ENCODE measurements at places on chromosomes 13 and 19.

DNA sequence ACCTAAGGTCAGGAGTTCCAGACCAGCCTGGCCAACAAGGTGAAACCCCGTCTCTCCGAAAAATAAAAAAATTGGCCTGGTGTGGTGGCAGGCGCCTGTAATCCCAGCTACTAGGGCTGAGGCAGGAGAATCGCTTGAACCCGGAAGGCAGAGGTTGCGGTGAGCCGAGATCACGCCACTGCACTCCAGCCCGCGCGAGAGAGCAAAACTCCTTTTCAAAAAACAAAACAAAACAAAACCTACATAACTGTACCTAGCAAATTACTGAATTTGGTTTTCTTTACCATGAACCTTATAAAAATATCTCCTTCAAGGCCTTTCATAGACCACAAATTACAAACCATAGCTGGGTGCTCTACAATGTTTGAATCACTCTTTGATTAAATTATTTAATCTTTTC lies 760 bp downstream of the ZNF91 start:
- peak; percentile 36 for DNase-seq

GRCh38 chr13:79398915-79399314 lies 7.1 kb downstream of the RBM26 start:
- no peak for DNase-seq

DNA sequence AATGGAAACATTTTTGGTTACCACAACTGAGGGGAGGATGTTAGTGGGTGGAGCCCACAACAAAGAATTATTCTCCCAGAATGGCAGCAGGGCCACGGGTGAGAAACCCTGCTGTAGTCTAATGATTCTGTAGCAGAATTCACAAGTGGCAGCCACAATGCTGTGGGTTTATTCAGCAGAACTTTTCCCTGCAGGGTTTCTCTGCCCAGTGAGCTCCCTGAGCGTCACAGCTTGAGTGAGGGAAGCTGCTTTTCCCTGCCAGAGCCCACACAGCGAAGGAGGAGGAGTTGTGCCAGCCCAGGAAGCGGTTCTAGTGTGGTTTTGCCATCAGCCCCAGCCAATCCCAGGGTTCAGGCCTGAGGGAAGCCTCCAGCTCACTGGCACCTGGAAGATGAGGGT lies 4.4 kb downstream of the ATP12A start:
- DNase-seq: peak; percentile 10

GRCh38 chr13:44184740-44185139 lies 188.9 kb upstream of the SERP2 start:
- no peak for DNase-seq

- DNase-seq: no peak
Measured at GRCh38 chr19:2424686-2425621, 2.4 kb downstream of the TIMM13 start.

- no peak for DNase-seq
Measured at GRCh38 chr13:47117268-47117667, 220.4 kb upstream of the HTR2A start.

DNA sequence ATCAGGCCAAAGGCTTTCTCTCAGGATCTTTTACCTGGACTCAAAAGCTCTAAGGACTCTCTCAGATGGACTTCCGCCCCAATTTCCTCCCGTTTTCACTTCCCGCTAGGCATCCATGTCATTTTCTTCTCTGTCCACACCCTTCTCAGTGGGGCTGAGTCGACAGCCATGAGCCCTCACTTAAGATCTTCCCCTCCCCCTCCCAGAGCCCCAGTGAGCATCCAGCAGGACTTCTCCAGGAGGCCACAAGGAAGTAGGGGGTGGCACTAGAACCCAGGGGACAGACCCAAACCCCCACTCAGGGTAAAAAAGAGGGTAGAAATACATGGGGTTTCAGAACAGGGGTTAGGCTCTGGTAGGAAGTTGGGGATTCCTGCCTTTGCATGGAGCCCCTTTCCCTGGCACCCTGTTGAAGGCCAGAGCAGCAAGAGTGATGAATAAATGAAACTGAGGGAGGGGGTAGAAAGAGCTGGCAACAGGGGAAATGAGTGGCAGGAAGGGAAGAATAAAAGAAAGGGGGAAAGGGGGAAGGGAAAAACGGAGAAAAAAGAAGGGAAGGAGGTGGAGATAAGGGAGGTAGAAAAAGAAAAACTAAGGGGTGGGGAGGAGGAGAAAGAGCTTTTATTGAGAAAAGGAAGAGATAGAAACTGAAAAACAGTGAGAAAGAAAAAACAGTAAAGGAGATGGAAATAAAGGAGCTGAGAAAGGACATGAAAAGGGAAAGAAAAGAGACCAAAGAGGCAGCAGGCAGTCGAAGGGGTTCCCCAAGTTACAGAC lies 42.3 kb downstream of the DEDD2 start:
- DNase-seq: no peak

DNA sequence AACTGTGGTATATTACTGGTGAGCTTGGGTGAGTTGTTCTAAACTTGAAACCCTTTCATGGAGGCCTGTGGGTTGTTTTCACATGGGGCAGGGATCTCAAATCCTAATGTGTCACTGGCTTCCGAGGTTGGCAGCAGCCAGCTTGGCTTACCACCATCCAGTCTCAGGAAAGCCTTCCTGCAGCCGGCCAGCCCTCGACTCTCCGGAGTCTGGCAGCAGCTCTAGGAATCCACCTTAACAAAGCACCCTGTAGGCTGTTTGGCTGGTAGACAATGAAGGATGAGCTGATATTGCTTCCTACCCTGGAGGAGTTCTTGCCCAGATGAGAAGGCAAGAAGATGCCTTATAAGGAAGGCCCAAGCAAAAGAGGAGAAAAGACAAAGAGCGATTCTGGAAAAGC lies 188.3 kb downstream of the KLF12 start:
- DNase-seq: no peak

DNA sequence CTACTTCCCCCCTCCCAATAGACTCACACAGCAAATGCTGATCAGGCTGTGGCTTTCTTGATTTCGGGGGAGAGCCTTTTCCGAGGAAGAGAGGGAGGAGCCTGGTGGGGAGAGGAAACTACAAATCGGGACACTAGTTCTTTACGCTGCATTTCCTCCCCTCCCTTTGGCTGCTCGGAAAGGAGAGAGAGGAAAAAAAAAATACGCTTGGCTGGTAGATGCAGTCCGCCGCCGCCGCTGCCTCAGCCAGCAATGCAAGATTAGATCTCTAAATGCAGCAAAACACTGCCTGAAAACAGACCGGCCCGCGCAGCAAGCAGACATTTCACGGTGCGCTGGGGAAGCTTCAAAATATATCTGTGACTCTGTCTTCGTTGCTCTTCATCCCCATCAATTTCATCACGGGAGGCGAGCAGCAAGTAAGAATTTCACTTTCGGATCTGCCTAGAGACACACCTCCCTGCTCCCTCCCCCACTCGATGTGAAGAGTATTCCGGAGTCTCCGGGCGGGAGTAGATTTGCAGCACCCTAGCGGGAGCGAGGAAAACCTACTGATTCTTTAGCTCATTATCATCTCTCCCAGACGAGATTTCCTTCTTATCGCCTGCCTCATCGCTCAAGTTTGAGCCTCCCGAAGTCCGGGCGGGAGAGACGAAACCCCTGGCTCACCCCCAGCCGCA lies at the start of gene PCDH17:
TSS of gene PCDH17 (plus strand) at position 149 of the 680 bp plus-strand sequence. CDS start 803 bp downstream, outside the sequence.
- no peak for DNase-seq

DNA sequence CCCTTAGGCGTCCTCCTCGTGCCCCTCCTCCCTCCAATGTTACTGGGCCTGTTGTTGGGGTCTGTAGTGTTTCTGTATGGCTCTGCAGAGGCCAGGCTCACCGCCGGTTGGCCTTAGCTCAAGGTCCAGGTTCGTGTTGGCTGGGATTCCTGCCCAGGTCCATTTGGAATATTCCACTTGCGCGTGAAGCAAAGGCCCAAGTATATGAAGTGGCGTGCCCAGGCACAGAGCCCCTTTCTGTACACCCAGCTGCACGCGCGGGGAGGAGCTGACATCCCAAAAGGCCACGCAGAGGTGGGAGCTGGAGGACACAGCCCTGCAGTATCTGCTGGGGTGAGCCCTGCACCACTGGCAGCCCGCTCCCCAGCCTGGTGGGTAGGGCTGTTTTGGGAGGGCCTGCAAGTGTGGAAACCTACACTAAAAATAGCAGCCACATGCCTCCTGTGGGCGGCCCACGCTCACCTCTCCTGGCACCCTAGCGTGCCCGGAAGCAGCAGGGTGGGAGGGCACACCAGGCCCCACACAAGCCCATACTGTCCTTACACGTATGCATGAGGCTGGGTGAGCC lies 30.2 kb downstream of the CRTC1 start:
- no peak for DNase-seq

DNA sequence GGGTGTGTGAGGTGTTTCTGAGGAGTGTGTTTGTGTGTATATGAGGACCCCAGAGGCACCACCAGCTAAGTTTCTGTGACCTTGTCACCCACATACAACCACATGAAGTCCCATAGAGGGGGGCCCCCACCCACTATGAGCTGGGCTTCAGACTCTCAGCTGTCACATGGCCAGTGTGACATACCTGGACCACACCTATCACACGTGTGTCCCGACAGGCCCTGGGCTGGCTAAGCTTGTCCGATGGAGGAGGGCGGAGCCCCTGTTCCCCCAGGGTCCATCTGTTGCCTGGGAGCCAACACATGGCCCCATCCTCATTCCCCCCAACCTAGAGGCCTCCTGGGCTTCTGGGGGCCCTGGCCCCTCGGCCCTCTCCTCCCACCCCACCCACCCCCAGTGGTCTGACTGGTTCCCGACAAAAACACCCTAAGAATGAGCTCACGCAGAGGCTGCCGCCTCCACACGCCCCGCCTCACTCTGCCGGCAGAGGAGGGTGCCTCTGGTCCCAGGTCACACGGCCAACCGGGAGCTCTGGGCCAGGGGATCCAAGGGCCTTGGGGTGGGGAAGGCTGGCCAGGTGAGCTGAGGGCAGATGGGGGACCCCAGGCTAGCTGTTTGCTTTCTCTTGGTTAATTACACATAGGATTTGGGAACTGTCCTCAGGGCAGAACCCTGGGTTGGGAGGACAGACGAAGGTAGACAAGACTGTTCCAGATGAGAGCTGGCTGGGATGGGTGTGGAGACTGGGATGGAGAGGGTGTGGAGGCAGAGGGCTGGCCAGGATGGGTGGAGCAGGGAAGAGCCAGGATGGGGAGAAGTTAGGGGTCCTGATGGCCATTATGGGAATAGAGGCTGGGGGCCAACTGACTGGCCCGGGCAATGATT lies 4.3 kb downstream of the KLC3 start:
- no peak for DNase-seq

DNA sequence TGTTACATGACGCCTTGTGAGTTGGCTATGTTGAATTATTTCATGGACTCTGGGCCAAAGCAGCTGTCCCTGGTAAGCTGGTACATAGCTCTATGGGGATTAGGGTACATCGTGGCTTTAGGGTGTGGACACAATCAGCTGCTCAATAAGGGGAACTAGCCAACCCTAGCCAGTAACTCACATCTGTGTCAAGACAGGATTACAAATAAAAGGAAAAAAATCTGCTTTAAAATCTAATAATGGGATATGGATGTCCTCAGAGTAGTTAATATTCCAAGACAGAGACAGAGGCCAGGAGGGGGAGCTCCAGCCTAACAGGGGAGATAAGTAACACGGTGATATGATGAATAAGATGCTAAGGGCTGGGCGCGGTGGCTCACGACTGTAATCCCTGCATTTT lies 21.1 kb upstream of the ZNF766 start:
- DNase-seq: peak; percentile 59

- DNase-seq: no peak
Measured at GRCh38 chr19:4877753-4878490, 10.5 kb upstream of the PLIN3 start.

GRCh38 chr19:3404324-3405260 lies 38.2 kb downstream of the NFIC start:
- no peak for DNase-seq

DNA sequence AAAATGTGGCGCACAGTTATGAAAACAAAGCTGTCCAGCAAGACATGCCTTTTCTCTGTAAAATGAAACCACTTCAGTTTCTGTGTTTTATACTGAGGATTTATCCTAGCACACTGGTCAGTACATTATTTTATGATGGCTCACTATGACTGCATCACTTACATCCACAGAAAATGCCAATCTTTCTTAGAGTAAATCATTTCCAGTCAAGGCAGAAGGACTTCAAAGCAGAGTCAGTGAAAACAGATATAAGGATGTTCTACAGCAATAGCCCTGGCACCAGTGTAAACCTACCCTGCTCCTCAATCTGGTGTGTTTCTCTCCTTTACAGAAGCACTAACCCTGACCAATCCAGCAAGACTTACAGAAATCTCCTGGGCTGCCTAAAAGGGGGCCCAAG lies 473.5 kb downstream of the GPC6 start:
- DNase-seq: no peak

DNA sequence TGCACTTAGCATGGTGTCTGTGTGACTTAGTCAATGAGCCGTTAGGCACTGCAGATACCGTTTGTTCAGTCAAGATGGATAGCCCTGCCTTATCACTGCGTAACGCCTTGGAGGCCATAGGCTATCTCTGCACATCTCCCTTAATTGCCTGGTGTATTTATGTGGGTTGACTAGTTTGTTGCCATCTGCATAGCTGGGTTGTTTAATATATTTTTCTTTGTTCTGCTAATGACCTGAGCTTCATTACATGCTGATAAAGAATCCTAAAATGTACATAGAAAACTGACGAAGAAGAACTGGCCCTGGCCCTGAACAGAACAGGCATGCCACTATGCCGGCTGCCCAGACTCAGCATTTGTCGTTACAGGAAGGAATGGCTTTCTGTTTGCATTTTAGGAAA lies 297.8 kb downstream of the SHISA2 start:
- no peak for DNase-seq

DNA sequence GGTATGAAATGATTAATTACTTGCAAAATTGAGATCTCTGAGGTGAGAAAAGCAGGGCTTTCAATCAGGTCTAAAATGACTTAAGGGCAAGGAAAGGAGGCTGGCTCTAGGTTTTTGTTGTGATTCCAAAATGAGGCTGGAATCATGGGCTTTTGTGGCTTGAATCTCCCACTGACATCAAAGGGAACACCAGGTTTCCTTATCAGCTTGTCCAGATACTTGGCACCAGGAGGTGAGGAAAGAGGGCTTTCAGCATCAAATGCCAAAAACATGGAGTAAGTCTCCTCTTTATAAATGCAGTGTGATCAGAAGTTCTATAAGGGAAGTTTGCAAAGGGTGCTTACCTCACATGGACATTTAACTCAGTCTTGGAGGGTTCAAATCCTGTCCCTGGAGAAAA lies 402.3 kb downstream of the NDFIP2 start:
- DNase-seq: no peak

DNA sequence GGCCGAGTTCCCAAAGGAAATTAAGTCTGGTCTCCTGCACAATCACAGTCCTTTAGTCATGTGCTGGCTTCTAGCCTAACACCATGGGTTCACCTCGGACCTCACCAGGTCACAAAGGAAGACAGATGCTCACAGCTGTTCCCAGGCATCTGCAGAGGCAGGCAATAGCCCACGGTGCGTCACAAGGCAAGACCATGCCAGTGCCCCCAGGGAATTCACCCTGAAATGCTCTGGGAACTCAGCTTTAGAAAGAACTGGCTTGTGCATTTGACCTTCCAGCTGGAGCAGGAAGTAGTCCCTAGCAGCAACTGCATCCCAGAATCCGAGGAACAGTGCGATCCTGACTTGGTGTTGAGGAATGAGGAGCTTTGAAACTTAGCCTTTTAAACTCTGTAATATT lies 96.8 kb upstream of the WASF3 start:
- DNase-seq: no peak

DNA sequence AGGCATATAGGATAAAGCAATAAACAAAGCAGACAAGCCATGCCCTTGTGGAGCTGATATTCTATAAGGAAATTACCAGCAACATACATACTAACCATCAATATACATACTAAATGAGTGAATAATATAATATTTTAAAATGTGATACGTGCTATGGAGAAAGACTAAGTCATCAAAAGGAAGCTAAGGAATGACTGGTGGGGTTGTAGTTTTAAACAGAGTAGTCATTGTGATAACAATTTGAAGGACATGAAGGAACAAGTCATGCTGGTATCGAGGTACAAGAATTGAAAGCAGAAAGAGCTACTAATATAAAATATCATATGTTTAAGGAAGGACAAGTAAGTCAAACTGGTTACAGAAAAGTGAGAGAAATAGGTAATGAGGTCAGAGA lies 894.9 kb upstream of the PCDH9 start:
- no peak for DNase-seq
